GM12891 (cell line): ENCODE measurements at places on chromosomes 4 and X.

GRCh38 chrX:12894074-12895030, 12.1 kb upstream of the TLR8 start:
- DNase-seq = no peak

DNA sequence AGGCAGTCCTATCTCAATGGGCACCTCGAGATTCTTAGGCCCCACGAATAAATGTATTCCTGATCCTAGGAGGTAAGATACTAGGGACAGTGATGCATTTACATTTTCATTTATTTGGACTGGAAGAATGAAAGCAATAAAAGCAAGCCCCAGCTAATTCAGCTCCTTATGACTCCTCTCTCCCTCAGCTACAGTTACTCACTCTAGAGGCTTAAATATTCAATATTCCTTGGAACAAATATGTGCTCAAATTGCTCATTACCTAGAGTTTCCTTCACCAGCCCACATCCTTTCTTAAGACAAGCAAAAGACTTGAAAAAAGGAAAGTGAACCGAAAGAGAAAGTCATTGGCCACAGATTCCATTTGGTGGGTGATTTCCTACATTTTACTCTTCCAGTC, 13.9 kb downstream of the PAGE2 start:
- no peak for DNase-seq

DNA sequence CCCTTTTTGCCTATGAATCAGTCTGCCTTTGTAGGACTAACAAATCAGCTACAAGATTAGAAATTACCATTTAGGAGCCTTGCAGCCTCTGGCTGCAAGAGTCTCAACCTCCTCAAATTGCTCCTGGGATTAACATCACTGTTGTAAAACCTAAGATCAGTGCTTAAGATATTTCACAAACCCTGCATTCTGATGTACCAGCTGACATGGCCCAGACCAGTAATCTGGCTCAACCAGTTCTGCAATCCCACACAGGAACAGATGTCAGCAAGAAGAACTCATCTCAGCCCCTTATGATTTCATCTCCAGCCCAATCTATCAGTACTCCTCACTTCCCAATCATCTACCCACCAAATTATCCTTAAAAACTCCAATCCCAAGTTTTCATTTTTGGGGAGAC, 32.5 kb upstream of the AADAT start:
- no peak for DNase-seq

DNA sequence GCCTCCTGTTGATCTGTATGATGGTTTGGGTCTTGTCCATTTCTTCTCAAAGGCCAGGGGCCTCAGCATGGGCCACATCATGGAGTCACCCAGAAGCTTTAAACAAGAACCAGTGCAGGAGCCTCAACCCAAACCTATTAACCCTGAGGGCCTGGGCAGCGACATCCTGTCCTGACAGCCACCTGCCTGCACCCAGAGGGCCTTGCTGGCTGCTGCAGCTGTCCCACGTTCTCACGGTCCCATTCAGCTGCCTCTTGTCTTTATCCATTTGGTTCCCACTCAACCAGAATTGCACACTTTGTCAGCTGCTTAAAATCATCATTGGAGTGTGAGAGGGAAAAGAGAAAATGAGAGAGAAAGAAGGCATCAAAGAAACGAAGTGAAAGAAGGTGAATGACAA, 21.6 kb downstream of the C4orf50 start:
- no peak for DNase-seq

- no peak for DNase-seq
Observed at GRCh38 chrX:41870719-41871151, 52.6 kb downstream of the CASK start.

- no peak for DNase-seq
Observed at GRCh38 chr4:131764730-131765129, 1384.4 kb upstream of the PCDH10 start.

DNA sequence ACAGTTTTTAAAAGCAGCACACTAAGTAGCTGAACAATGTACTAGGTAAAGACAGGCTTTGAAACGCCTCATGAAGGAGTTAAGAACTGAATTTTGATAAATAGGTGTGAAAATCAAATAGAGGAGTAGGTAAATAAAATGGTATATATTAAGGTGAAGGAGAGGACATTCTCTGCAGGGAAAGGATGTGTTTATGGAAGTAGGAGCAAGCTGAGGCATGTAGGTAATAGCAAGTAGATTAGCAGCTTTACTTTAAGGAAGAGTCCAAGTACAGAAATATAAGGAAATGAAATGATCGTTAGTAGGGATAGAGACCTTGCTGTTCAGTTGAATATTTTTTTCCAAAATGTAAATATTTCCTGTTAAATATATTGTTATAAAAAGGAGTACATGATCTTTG, 12.5 kb downstream of the METAP1 start:
- DNase-seq = no peak

GRCh38 chr4:40231316-40231863, 34.6 kb downstream of the RHOH start:
- no peak for DNase-seq

- no peak for DNase-seq
Observed at GRCh38 chr4:173531086-173531965, 1.3 kb upstream of the HAND2 start.

- DNase-seq = no peak
Observed at GRCh38 chr4:896216-896615, 35.9 kb downstream of the GAK start.

GRCh38 chr4:180811556-180811955, 1431.6 kb upstream of the TENM3 start:
- no peak for DNase-seq

GRCh38 chrX:155071694-155072280, 479 bp downstream of the BRCC3 start:
- no peak for DNase-seq

- no peak for DNase-seq
Observed at GRCh38 chr4:154030746-154031145, 241.9 kb upstream of the SFRP2 start.

- DNase-seq = no peak
Observed at GRCh38 chr4:87530868-87531267, 1.7 kb upstream of the SPARCL1 start.

DNA sequence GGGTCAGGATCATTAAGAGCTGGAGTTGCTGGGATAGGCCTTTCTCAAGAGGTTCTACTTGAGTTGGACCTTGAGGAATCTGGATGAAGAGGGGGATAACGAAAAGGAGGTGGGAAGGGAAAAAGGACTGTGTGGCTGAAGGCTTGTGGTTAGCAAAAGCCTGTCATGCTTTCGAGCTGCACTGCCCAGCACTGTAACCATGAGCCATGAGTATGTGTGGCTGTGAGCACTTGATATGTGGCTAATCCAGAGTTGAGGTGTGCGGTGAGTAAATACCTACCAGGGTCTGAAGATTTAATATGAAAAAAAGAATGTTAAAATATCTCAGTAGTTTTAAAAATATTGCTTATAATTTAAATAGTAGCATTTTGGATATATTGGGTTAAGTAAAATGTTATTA, 11.4 kb downstream of the TMEM165 start:
- no peak for DNase-seq

GRCh38 chr4:37441231-37442061, 196.9 kb downstream of the NWD2 start:
- no peak for DNase-seq

DNA sequence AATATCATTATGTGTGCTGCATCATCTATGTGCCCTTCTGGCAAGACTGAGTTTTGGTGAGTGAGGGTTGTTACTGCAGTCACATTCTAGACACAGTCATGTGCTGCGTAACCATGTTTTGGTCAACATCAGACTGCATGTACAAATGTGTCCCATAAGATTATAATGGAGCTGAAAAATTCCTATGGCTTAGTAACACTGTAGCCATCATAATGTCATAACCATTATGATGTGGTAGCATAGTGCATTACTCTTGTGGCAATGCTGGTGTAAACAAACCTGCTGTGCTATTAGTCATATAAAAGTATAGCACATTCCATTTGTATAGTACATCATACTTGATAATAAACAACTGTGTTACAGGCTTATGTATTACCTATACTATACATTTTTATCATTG, 198.1 kb upstream of the NUDT6 start:
- no peak for DNase-seq

GRCh38 chr4:173057901-173058300, 110.7 kb upstream of the GALNT7 start:
- DNase-seq = no peak

GRCh38 chr4:40613456-40613855, 16.2 kb downstream of the RBM47 start:
- DNase-seq = no peak

DNA sequence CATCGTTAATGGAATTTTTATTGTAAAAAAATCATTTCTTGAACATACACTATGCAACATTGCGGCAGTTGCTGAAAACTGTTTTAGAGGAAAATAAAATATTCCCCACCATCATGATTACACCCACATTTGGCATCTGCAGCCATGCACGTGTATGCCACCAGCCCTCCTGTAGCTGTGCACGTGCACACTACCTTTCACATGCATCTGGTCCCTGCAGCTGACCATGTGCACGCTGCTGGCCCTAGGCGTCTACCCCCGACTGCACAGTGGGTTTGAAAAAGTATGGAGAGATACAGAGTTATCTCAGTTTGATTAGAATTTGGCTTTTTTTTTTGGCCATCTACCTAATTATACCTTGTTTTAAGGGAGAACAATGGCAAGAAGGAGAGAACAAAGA, 569.8 kb upstream of the IGFBP7 start:
- no peak for DNase-seq

DNA sequence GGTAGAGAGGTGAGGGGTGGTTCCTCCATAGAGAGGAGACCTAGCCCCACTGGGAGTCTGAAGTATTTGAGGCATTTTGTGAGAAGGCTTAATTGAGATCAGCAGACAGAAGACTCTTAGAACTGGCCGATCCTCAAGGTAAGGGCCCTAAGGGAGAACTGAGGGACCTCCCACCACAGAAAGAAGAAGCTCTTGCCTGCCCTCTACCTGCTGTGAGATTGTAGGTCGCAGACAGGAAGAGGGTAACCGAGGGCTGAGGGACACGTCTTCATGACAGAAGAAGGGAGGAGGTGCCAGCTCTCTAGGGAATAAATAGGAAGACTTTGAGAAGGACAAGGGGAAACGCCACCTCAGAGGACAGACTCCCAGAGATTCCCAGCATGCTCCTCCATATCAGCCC, 24.1 kb upstream of the MAGEC1 start:
- no peak for DNase-seq

DNA sequence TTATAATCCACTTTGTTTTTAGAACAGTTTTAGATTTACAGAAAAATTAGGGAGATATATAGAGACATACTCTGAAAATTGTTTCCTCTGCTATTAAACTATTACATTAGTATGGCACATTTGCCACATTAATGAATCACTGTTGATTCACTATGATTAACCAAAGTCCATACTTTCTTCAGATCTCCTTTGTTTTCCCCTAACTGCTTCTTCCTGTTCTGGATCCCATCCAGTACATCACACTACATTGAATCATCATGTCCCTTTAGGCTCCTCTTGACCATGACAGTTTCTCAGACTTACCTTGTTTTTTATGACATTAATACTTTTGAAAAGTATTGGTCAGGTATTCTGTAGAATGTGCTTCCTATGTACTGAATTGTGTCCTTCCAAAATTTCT, 109.2 kb upstream of the EDNRA start:
- no peak for DNase-seq

- DNase-seq = no peak
Observed at GRCh38 chrX:106952988-106953387, 32.8 kb downstream of the CLDN2 start.

GRCh38 chr4:94653984-94654609, 103.7 kb upstream of the BMPR1B start:
- DNase-seq = no peak

DNA sequence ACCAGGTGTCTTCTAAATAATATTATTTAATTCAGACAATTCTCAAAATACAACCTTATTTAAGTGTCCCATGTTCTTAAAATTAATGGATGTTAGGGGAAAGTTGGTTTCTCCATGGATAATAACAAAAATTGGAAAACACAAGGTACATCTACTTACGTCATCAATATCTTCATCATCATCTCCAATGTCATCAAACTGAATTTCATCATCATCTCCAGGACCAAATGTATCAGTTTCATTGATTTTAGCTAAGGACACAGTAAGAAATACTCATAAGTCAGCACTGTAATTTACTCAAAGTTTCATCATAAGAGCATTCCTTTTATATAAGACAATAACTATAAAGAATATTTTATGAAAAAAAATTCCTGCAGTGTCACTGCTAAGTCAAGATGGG, 11.3 kb downstream of the EIF1AX start:
- DNase-seq = no peak

DNA sequence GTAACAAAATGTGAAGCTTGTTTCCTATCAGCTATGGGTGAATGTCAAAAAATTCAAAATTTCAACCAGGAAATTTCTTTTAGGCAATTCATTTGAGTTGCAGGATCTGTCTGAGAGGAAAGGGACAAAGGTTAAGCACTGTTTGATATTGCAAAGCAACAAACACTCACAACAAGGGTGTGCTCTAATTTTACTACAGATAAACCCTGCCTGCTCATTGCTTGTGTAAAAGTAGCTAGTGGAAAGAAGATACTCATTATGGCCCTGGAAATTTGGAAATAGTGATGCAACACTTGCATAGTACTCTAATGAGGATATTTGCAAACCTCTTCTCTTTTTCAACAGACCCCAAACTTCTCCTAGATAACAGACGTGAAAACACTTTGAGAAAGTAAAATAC, 27.1 kb downstream of the FAM47E start:
- DNase-seq = no peak

DNA sequence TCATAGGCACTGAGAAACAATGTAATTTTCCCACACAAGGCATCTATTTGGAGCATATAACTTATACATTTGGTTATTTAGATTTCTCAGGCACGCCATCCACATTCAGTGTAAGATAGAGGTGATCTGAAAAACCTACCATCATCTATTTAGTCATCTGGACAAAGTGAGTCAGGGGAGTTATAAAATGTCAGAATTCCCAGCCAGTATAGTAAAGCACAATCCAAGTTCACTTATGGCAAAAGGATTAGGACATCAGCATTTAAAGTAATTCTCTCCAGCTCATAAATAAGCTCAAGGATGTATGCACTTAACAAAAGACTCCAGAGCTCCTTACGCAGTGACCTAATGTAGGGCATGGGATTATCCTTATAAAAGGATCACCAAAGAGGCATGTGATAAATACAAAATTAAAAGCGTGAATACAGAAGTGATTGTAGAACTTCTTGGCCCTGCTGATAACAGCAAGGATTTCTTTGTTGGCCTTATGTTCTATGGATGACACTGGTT, 65.3 kb upstream of the DCLK2 start:
- DNase-seq = no peak

GRCh38 chr4:145530662-145531061, 49.0 kb downstream of the SMAD1 start:
- DNase-seq = no peak

- no peak for DNase-seq
Observed at GRCh38 chr4:66489783-66490452, 819.6 kb upstream of the EPHA5 start.

DNA sequence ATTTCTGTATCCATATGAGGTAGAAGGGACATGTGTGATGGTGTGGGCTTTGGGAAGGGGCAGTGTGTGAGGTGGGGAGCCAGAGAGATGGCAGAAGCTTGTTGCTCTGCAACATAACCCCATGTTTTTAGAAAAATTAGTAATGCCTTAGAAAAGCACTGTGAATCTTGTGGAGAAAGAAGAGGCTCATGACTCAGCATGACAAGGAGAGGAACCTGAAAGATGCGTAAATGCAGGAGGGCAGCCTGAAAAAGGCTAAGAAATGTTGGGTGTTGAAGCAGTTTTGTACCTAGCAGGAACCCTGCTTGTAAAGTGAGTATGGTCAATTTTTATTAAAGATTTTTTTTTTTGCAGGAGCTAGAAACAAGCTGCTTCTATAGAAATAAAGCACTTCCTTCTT, 59.8 kb downstream of the ARSJ start:
- DNase-seq = no peak
